NCI-H1048 (cell line): ENCODE measurements at places on chromosomes 5 and 9.

- DNase-seq: no peak
Measured at GRCh38 chr9:69593756-69594155, 78.4 kb downstream of the APBA1 start.

- DNase-seq: no peak
Measured at GRCh38 chr9:84699984-84700383, 30.5 kb downstream of the NTRK2 start.

DNA sequence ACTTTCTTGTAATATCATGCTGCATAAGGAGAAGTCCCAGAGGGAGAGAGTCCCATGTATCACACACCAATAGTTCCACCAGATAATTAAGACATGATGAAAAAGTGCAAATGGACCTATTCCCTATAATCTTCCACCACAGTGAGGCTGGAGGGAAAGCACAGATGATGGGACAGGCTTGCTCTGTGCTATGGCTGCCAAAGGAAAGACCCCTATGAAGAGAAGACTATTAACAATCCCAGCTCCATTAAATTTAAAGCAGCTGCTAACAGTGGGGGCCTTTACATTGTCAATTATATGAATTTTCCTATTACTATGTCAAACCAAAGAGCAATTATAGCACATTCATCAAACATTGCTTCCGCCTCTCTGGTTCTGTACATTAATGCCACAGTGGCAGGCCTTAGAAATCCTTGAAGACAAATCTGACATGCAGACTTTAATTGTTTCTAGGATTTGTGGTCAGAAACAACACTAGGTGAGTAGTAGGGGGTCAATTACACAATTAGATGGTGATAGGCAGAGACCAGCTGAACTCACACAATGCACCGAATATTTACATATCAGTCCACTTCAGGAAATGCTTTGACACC, 551.3 kb downstream of the TLE1 start:
- DNase-seq: no peak

- DNase-seq: no peak
Measured at GRCh38 chr5:159732220-159732619, 184.1 kb upstream of the ADRA1B start.

- no peak for DNase-seq
Measured at GRCh38 chr9:134553996-134554372, 87.6 kb upstream of the COL5A1 start.

GRCh38 chr5:137220523-137220927, 278.6 kb downstream of the SPOCK1 start:
- no peak for DNase-seq

DNA sequence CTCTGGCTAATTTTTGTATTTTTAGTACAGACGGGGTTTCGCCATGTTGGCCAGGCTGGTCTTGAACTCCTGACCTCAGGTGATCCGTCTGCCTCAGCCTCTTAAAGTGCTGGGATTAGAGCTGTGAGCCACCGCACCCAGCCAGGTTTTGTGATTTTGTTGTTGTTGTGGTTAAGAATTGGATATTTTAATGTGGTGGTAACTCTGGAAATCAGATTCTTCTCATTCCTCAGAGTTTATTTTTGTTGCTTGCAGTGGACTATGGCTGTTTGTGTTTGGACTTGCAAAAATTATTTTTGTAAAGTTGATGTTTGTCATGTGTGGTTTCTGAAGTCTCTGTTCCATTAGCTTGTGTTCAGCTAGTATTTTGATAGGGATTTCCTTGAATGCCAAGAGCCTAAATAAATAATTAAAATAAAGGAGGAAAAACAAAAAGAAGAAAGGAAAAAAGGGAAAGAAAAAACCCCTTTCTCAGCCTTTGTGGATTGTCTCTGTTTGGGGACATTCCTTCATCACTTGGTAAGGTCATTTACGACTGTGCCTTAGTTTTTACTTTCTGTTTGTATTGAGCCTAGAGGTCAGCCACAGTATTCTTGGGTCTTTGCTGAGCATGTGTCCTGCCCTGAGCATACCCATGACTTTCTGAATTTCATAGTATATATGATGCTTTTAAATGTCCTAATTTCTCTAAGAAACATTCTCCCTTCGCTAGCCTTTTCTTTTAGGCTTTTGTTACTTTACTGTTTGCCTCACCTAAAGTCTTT, 37.3 kb downstream of the PBX3 start:
- no peak for DNase-seq

GRCh38 chr5:127563136-127563535, 45.7 kb downstream of the PRRC1 start:
- no peak for DNase-seq

DNA sequence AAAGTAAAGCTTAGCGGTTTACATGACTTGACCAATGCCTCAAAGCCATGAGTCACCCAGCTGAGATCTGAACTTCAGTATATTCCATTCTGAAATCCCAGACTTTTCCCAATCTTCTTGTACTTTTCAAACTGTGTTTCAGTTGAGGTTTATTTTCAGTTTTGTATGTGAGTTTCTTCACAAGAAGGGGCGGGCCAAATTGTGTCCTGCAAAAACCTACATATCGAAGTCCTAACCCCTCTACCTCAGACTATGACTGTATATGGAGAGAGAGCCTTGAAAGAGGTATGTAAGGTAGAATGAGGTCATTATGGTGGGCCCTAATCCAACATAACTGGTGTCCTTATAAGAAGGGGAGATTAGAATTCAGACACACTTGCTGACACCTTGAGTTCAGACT, 666 bp upstream of the TLR4 start:
- no peak for DNase-seq

DNA sequence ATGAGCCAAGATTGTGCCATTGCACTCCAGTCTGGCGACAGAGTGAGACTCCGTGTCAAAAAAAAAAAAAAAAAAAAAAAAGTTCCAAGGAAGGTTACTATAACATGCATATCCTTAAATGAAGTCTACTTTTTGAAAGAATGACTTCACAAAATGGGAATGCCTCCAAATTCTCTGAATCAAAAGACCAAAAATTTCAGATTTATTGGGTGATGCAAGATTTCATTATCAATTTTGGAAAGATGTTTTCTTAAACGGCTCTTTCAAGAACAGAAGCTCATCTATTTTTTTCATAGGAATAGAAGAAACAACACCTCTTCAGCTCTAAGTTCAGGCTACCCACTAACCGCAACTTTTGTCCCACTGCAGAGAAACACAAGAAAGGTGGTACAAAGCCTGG, 69.9 kb downstream of the AUH start:
- DNase-seq: no peak

- no peak for DNase-seq
Measured at GRCh38 chr9:2179567-2179966, 164.4 kb downstream of the SMARCA2 start.

DNA sequence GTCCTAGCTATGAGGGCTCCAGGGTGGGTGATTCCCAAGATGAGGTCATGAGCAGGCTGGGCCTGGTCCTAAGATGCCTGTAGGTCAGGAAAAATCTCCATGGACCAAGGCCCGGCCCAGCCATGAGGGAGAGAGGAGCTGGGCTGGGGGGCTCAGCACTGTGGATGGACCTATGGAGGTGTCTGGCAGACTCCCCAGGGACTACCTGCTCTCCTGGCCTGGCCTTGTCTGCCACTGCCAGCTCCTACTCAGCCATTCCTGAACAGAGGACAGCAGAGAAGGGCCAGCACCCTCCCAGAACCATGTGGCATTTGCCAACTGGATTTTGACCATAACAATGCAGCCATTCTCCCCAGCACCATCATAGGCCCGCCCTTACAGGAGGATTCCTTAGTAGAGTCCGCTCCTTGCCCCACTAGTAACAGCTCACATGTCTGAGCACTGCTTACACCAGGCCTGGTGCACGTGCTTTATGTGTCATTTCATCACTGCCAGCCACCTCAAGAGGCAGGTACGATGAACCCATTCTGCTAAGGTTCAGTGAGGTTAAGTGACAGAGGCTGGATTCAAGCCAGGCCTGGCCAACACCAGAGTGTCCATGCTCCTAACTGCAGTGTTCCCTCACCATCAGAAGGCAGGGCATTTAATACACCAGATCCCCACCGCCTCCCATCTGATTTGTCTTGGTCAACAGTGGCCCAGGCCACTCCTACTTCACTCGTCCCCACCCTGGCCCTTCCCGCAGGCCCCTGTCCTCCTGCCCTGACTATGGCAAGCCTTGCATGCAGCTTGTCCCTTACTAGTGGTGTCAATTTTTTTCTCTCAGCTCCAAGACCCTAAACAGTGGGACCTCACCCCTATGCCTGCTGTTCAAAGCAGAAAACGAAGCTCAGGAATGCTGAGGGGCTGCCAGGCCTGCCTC, 669 bp downstream of the IL13 start:
- DNase-seq: no peak

- no peak for DNase-seq
Measured at GRCh38 chr9:32161209-32161608, 223.2 kb upstream of the ACO1 start.

GRCh38 chr5:57432876-57433275, 49.7 kb downstream of the ACTBL2 start:
- no peak for DNase-seq

GRCh38 chr5:15215056-15215455, 284.9 kb upstream of the FBXL7 start:
- DNase-seq: no peak

DNA sequence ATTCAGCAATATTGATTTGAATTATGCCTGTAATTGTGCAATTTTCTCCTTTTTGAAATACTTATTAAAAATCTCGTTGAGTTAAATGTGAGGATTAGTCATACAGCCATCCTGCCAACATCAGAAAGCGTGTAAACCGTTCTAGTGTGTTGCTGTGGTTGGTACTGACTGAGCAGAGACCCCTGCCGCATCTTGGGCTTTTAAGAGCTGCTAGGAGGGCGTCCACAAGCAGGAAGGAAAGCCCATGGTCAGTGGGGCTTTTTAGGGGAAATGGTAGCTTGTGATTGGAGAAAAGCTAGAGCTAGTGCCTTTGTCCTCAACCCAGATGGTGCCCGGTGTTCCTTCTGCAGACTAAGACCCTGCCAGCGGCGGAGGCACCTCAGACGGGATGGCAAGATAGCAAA, 1.3 kb downstream of the SDHA start:
- DNase-seq: no peak

- no peak for DNase-seq
Measured at GRCh38 chr5:103511554-103511885, 51.1 kb downstream of the NUDT12 start.
